Left lobe of liver (tissue), 2 donors: ENCODE measurements at places on chromosomes 2 and 18.

DNA sequence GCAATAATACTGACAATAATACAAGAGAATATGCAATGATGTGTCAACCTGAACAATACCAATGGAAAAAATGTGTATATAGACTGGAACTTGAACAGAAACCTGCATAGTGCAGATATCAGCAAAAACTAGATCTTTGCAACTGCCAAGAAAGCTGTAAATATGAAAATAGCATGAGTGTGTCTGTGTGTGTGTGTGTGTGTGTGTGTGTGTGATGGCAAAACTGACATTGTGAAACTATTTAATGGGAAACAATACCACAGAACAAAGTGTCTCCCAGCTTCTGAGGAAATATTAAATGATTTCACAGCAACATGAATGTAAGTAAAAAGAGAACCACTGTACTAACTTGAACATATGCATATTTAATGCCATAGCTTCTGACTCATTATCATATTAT, 558.2 kb upstream of the LINC00305 start:
- DNase-seq = no peak

DNA sequence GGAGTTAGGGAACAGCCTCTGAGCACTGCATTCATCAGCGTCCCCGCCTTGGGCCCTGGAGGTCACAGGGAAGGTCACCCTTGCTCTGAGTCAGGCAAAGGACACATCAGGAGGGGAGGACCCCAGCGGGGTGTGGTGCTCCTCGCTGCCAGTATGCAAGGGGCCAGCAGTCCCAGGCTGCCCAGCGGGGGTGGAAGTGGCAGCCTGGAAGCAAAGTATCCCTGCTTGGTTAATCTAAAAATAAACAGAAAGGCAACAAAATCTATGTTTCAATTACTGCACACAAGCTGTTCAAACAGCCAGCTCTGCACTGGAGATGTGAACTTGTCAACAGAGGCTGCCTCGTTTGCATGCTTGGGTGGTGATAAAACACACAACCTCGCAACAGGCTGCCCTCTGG, 164.1 kb downstream of the KLHL29 start:
- DNase-seq = no peak

DNA sequence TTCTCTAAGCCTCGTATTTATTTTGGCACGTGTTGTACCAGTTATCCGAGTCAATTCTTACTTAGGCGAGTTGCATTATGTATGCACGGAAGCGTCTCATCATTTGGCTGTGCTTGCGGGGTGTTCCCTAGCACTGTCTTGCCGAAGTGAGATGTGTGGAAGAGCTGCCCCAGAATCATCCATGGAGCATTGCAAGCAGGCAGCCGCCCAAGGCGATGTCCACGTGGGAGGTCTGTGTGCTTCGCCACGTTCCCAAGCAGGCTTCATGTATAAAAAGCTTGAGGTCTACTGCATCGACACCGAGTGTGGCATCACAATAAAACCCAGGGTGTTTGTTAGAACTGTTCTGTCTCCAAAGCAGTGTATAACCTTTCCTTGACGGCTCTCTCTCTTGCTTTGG, 849.9 kb downstream of the DCDC2C start:
- DNase-seq = no peak

DNA sequence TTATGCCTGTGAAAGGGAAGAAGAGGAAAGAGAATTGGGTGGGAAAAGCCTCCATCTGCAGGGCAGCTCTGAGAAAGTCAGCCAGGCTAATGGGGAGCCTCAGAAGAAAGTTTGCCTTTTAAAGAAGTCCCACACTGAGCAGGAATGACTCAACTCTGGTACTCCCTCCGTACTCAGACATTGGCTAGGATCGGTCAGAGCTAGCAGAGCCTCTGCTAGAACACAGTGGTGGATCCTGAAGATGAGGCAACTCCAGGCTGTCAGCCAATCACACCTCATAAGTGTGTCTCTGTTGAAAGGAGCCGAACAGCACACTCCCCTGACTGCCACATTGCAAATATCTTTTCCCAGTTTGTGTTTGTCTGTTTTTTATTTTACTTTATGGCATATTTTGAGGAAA, 96.9 kb downstream of the HNRNPLL start:
- peak; percentile 63 for DNase-seq

- peak; percentile 59 for DNase-seq
Observed at GRCh38 chr2:31736695-31737454, 156.1 kb upstream of the SRD5A2 start.

DNA sequence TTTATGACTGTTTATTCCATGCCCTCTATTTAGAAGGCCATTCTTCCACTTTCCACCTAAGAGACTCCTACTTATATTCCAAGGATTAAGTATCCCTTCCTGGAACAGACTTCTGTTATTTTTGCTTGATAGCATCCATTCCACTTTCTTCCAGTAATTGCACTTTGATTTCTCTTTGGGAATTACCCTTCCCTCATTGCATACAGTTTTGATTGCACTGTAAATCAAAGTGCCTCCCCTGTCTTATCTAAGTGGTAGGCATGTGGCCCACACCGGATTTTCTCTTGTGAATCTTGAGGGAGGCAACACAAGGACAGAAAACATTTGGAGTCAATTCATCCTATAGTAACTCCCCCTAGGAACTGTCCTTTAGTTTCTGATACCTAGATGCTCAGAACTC, 120.4 kb downstream of the PDE11A start:
- DNase-seq = no peak

GRCh38 chr2:88252111-88252510, 82.0 kb downstream of the THNSL2 start:
- DNase-seq = no peak

- DNase-seq = no peak
Observed at GRCh38 chr2:42446503-42447271, 47.1 kb downstream of the KCNG3 start.

DNA sequence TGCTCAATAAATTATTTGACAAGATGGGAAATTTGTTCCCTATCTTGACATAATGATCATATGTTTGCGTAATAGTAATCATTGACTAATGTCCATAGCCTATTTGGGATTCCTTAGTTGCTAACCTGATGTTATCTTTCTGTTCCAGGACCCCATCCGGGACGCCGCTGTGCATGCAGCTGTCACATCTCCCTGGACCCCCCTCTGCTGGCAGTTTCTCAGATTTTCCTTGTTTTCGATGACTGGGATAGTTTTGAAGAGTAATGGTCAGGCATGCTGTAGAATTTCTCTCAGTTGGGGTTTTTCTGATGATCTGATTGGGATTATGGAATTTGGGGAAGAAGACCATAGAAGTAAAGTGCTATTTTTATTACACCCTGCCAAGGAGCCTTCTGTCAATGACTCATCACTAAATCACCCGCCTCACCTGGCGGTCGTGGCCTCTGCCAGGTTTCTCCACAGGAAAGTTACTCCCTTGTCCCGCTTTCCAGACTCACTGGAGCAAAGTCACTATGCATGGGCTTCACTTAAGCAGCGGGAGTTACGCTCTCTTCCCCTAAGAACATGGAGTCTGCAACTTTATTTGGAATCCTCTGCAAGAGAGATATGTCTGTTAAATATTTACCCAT, 19.9 kb upstream of the TMEM18 start:
- DNase-seq = no peak

DNA sequence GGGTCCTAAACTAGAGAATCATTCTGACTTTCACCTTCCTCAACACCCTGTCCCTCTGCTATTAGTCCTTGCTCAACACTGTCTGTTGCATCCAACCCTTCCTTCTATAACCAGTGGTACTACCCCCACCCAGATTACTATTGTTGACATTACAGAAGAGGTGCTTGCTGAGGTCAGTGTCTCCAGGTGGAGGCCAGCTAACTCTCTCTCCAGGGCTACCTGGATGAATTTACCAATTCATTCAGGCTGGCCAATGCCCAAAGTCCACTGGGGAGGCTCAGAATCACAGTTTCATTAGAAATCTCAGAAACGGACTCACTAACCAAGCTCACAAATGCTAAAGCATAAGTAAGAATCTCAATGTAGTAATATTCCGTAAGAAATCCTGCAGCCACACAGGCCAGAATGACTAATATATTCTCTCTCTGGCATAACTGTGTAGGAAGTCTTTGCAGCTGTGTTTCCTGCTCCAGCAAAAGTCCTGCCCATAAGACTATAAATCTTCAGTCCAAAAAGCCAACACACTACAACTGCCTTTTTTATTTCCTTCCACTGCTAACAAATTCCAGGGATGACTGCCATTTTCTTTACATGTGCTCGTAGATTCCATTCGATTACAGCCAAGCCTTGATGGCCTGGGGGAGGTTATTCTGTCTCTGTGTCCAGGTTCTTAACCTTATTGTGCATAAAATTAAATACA, 10.0 kb upstream of the TTR start:
- peak; percentile 87 for DNase-seq

- DNase-seq = peak; percentile 34
Observed at GRCh38 chr2:217954051-217954450, 48.7 kb downstream of the TNS1 start.

DNA sequence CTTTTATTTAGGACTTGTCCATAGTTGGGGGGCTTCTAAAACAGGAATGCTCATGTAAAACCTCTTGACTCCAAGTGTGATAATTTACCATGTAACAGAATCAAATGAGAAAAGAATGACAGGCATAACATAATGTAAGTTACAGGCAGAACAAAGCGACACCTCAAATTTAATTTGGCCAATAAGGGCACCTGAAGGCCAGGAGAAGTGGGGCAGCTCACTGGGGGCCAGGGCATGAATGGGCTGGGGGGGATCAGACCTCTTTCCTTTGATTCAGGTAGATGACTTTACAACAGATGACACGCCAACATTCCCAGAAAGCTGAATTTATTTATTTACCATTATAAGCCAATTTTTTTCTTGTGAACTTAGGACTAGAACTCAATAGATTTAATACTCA, 14.5 kb downstream of the MOCOS start:
- no peak for DNase-seq

DNA sequence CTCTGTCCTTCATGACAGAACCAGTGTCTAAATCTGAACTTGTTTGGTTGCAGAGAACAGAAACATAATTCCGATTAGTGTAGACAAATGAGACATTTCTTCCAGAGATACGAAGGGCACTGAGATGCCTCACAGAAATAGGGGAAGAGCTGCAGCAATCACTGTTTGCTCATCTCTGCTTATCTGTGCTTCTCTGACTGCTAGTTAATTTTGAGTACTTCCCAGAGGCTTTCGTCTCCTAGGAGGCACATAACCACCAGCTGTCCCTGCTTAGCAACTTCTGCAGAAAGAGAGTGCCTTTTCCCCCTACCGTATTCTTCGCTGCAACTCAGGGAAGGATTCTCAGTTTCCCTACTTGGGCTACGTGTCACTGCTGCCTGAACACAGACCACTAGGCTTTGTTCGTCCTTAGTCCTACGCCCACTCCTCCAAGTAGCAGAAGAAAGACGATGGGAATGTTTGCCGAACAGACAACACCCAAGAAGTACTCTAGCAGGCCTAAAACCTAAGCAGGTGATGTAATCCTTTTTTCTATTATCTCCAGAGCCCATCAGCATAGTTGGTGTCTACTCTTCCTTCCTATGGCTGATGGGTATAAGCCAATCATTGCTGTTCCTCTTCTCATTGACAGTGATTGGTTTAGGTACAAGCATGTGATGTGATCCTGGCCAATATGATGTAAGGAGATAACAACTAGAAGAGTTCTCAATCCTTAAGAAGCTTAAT, 63.6 kb downstream of the TNP1 start:
- no peak for DNase-seq

DNA sequence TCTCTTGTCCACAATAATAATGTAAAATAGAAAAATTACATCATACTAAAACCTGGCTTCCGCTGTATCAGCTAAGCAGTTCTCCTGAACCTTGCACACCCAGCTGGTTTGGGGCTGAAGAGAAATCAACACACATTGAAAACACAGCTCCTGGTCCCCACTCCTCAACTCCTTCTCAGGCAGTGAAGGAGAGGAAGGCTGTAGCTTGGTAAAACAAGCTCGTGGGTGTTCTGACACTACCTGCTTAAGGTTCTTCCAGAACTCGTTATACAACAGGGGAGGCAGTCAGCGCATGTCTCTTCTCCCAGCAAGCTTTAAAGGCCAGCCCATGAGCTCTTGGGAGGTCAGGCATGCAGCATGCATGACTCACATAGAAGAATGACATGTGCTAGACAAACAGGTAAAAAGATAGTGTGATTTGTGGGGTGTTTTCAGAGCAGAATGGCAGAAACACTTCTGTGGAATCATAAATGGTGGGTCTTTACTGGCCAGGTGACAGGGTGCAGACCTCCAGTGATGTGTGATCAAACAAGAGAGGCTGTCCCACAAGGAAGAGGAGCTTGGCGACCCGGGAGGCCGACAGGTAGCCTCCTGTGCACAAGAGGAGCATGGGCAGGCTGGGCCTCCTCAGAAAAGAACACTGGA, 69.1 kb downstream of the UXS1 start:
- DNase-seq = no peak

DNA sequence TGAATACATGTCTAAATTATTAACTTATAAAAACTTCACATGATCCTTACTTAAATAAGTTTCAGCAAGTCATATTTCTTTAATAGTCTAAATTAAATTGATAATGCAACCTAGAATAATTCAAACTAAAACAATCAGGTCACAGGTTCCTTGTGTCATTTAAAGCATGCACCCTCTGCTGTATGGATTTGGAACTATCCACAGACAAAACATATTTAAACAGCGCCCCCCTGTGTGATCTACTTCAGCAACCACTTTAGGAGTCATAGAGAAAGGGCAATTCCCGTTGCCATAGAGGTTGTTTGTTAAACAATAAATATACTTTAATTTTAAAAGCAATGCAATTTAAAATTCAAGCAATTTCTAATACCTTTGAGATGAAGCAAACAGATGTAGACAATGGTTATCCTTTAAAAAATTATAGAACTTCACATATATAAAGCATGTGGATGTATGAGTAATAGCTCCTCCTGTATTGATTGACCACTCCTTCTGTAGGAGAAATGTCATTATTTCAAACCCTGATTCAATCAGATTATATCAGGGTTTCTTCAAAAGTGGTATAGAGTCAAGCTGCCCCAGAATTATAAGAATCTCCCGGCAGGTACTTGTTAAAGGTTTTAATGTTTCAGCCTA, 21.2 kb downstream of the GRB14 start:
- DNase-seq = no peak

- DNase-seq = no peak
Observed at GRCh38 chr2:26245231-26245732, 543 bp downstream of the HADHB start.

GRCh38 chr18:37124516-37124915, 295.6 kb downstream of the KIAA1328 start:
- no peak for DNase-seq

DNA sequence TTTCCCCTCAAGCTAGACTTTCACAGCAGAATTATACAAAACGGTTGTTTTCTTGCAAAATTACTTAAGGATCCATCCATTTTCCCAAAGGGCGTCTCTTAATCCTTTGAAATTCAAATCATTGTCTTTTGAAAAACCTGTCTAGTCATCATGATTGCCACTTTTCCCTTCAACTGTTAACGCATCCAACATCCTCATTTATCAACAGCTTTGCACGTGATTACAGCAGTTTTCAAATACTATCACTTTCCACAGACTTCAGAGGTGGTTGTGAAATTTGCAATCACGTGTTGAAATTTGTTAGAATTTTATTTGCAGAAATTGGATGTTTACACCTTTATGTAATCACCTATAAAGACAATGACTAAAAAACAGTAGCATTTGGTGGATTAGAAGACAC, 304.4 kb upstream of the SLC39A10 start:
- DNase-seq = no peak
